K562 (cell line): ENCODE measurements at places on chromosomes 16 and 17. TPM values are rescaled to one million over a fixed set of nuclear protein-coding genes. Genes with fewer than 3 reads are reported as not detected.

CACNA1H gene
- 0.09 and 0.18 TPM in 2 replicates for total RNA-seq

GRCh38 chr16:4624827-4625559, 367 bp downstream of the MGRN1 start:
- peak; percentile 72 for DNase-seq
- H3K27ac ChIP-seq = peak overlapping the region; percentile 92
- H3K4me1 ChIP-seq = peaks cover 19% of the 10 kb centered on the region; the same call in 2 of the 3 replicates
- H3K36me3 ChIP-seq = peaks cover 11% of the 10 kb centered on the region; the same call in 2 of the 3 replicates
- no peaks in the 10 kb centered on the region for H3K27me3 ChIP-seq

DNA sequence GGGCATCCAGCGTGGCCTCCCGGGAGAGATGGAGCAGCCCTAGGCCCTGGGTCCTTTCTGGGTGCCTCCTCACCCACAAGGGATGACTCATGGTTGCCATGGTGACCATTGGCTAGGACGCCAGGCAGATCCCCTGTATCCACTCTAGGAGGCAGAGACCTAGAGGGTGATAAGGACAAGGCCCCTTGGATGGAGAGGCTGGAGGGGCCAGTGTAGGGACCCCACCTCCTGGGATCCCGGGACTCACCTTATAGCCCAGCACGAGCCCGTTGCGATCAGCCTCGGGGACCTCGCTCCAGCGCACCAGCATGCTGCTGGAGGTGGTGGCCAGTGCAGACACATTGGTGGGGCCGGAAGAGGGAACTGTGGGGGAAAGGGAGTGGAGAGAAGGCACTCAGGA, 82.2 kb upstream of the CDC42EP4 start:
- DNase-seq = peak; percentile 44
- no peaks in the 10 kb centered on the region for H3K4me1 ChIP-seq
- H3K27ac ChIP-seq = no peak overlapping the region
- no peak overlapping the region for H3K4me3 ChIP-seq
- no peaks in the 10 kb centered on the region for H3K36me3 ChIP-seq

LIMD2 gene
- total RNA-seq = 8.7 and 11.2 TPM in 2 replicates

GRCh38 chr17:14068542-14069250, 608 bp upstream of the COX10 start:
- no peaks in the 10 kb centered on the region for H3K27me3 ChIP-seq
- H3K4me3 ChIP-seq = peak overlapping the region; percentile 99
- H3K4me1 ChIP-seq = no peaks in the 10 kb centered on the region
- peak overlapping the region; percentile 93 for H3K27ac ChIP-seq

GRCh38 chr16:85522842-85523601, 90.1 kb upstream of the GSE1 start:
- H3K27ac ChIP-seq = peak overlapping the region; percentile 52; the same call in 2 of the 3 replicates
- no peaks in the 10 kb centered on the region for H3K27me3 ChIP-seq

KRT28 gene
- total RNA-seq = not detected in 2 replicates

DNA sequence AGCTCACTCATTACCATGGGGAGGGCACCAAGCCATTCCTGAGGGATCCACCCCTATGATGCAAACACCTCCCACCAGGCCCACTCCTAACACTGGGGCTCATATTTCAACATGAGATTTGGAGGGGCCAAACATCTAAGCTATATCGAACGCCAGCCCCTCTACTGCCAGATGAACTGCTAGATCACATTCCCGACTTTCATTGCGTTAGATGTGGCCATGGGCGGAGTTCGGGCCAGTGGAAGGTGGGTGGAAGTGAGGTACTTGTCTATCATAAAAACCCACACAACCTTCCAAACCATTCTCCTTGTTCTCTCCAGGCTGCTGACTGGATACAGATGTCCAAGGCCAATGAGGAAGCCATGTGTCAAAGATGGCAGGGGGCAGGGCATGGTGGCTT, 27.0 kb upstream of the ANKRD40CL start:
- no peak for DNase-seq
- no peak overlapping the region for H3K4me3 ChIP-seq
- H3K36me3 ChIP-seq = no peaks in the 10 kb centered on the region
